ENCODE measurements at places on chromosomes 3 and 15.

DNA sequence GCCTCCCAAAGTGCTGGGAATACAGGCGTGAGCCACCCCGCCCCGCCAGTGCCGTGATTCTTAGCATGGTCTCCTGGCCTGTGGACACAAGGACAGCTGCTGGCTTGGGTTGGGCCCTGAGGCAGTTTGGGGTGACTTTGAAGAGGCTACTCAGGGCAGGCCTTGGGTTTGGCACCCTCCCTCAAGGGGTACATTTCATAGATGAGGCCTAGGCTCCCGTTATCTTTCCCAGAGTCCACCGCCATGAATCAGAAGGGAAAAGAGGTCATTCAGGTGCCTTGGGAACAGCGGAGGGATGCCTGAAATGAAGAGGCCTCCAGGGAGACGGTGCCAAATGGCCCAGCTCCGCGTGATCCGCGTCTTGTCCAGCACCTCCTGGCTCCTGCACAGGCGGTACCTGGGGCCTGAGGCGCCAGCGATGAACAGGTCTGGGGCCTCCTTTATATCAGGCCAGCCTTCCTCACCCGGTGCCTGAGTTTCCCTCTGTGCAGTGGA is 9.3 kb downstream of the GNAI2 start:
- no peak for DNase-seq

- DNase-seq = no peak
These were observed 547.8 kb upstream of the TBL1XR1 start for GRCh38 chr3:177744873-177745606.

DNA sequence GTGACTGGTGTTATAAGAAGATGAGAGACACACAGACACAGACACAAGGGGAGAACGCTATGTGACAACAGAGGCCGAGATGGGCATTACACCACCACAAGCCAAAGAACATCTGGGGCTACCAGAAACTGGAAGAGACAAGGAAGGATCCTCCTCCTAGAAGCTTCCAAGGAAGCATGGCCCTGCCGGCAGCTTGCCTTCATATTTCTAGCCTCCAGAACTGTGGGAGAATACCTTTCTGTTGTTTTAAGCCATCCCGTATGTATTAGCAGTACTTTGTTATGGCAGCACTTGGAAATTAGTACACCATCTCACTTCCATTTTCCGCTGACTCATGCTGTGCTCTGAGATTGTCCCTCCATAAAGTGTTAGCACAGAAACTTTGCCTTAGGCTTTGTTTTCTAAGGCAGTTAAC is 38.7 kb upstream of the CA12 start:
- DNase-seq = no peak

DNA sequence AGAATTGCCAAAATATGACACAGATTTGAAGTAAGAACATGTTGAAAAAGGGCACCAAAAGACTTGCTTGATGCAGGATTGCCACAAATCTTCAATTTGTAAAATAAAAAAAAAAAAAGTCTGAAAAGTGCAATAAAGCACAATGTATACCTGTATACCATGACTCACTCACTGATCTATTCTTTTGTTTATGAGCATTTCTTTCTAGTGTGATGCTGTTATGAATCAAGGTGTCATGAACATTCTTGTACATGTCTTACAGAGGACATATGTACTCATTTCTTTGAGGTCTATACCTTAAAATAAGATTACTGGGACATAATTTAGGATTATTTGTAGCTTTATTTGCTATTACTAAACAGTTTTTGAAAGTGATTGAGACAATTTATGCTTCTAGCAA is 464.9 kb upstream of the RBMS3 start:
- DNase-seq = no peak

- no peak for DNase-seq
These were observed 2.6 kb upstream of the CIB2 start for GRCh38 chr15:78133801-78134200.

GRCh38 chr3:61927332-61927731 is 366.0 kb downstream of the PTPRG start:
- no peak for DNase-seq

- no peak for DNase-seq
These were observed 66.0 kb downstream of the PEX5L start for GRCh38 chr3:179970746-179971145.

GRCh38 chr3:42691816-42692666 is 6.7 kb downstream of the KLHL40 start:
- DNase-seq = no peak

GRCh38 chr3:113157408-113158030 is 53.8 kb upstream of the BOC start:
- no peak for DNase-seq

- DNase-seq = no peak
These were observed 205.6 kb downstream of the TBC1D2B start for GRCh38 chr15:77871852-77872371.

GRCh38 chr3:100932491-100932890 is 60.7 kb downstream of the ABI3BP start:
- DNase-seq = no peak

DNA sequence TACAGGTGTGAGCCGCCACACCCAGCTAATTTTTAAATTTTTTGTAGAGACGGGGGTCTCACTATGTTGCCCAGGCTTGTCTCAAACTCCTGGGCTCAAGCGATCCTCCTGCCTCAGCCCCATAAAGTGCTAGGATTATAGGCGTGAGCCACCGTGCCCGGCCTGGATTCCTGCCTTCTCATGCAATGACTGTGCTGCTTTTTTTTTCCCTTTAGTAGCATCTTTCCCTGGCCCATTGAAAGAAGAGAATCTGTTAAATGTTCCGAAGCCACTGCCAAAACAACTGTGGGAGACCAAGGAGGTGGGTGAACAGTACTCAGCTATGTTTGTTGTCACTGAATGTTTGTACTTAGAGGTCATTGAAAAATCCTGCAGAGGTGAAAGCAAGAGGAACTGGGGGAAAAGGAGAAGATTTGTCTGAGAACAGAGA is 88.0 kb downstream of the CRTC3 start:
- no peak for DNase-seq

GRCh38 chr15:99421172-99421656 is 144.6 kb upstream of the MEF2A start:
- no peak for DNase-seq

GRCh38 chr15:62591842-62592838 is 427.1 kb upstream of the C2CD4B start:
- no peak for DNase-seq

DNA sequence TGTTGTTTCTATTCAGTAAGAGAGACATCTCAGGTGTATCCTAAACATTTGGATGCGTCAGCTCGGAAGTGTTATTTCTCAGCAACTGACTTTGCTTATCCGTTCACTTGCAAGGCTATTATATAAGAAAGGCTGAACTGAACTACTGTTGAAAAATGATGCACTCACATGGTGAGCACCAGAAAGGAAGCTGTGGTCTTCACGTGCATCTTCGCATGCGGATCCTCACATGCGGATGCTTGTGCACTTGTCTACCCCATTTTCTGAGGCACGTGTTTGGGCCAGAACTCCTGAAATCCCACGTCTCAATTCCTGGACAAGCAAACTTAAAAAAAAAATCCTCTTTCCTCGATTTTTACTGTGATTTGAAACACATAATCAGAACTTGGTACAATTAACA is 63.2 kb downstream of the PDZRN3 start:
- DNase-seq = no peak

DNA sequence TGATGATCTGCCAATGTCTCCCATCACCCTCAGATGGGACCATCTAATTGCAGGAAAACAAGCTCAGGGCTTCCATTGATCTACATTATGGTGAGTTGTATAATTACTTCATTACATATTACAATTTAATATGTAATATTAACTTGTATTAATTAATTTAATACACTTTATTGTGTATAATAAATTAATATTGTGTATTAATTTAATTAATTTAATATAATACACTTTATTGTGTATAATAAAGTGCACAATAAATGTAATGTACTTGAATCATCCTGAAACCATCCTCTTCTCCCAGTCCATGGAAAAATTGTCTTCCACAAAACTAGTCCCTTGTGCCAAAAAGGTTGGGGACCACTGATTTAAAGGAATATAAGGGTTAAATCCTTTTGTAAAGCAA is 123.4 kb downstream of the FBN1 start:
- no peak for DNase-seq

DNA sequence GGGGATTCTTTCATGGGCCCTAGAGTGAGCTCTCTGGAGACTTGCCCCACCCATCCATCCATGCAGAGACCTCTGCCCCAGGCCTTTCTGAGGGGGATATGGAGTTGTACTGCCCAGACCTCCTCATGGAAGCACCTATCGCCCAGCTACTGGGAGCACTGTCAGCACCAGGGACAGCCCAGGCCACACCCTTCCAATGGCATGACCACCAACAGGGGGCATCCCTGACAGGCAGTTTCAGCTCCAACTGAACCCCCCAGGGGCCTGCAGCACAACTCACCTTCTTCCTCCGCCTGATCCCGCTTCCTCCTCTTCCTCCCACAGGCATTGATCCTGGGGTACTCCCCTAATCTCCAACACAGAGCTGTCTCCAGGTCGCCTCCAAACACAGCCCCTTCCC is 21.8 kb downstream of the MRPS11 start:
- DNase-seq = no peak

- no peak for DNase-seq
These were observed 5.3 kb downstream of the MYO5C start for GRCh38 chr15:52290329-52290728.

DNA sequence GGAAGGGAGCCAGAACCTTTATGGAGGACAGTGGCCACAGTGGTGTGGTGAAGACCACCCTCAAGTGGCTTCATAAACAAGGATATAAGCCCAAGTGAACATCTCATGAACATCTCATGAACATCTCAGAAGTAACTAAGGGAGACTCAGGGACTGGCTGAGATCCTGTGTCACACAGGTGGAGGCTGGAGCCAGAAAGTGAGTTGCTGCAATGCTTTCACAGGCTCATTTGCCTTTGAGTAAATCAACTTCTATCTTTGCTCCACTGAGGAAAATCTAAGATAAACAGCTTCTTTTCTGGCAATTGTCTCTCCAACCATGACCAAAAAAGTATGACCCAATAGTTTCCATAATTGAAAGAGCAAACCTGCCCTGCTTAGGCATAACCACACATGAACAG is 152.9 kb downstream of the CADPS start:
- DNase-seq = no peak

DNA sequence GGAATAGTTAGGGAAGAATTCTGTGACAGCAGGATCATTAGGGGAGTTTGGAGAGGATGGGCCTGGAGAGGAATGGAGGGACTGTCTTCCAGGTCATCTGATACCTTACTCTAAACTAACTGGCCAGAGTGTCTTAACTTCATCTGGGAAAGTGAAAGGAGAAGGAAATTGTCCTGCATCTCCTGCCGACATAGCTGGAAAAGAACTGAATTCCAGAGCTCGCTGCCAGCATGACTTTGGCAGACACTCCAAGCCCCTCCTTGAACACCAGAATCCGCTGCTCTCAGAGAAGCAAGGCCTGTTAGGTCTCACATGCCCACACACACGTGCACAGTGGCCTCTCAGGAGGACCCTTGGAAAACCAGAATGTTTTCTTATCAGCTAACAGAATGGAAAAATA is 10.5 kb downstream of the ABI3BP start:
- no peak for DNase-seq

- no peak for DNase-seq
These were observed 70.2 kb upstream of the ST3GAL6 start for GRCh38 chr3:98692787-98693473.

DNA sequence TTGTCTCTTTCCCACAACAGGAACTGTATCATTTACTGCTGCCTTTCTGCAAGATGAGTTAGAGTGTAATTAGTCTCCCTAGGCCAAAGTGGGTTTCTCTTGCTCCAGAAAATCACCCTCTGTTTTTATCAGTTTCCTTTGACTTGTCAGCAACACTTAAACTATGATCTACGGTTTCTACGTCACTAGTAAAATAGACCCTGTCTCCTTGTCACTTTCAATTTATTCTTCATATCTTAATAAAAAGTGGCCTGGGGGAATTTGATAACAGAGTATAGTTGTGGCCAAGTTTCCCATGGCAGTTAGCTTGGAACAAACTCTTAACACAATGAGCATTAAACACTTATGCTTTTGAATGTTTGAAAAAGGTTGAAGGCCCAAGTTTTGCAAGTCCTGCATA is 79.6 kb downstream of the CGNL1 start:
- DNase-seq = no peak
